CD4-positive, alpha-beta T cell treated with Interleukin-17A for 1 hour (primary cell): ENCODE measurements at places on chromosomes 2 and 18.

DNA sequence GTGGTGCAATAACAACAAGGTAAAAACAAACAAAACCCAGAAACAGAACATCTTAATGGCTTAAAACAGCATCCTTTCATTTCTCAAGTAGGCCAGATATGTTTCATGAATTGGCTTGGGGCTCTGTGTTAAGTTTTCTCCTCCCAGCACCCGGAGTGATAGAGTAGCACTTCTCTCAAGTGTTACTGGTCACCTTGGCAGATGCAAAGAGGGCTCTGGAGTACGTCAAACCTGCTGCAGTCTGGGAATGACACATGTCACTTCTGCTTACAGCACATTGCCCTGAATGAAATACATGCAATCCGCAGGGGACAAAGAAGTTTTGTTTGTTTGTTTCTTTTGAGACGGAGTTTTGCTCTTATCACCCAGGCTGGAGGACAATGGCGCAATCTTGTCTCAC, 639.3 kb downstream of the CNTNAP5 start:
- DNase-seq = no peak

DNA sequence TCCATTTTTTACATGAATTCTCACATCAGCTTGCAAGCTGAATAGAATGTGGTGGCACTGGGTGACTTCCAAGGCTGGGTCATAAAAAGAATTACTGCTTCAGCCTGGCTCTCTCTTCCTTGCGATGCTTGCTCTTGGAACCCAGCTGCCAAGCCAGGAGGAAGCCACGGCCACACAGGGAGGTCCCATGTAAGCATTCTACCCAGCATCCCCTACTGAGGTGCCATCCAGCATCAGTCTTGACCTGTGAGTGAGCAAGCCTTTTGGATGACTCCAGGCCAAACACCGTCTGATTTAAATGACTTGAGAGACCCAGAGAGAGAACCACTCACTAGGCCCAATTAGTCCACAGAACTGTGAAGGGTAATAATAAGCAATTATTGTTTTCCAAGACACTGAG, 750.3 kb upstream of the RAB6C start:
- no peak for DNase-seq

DNA sequence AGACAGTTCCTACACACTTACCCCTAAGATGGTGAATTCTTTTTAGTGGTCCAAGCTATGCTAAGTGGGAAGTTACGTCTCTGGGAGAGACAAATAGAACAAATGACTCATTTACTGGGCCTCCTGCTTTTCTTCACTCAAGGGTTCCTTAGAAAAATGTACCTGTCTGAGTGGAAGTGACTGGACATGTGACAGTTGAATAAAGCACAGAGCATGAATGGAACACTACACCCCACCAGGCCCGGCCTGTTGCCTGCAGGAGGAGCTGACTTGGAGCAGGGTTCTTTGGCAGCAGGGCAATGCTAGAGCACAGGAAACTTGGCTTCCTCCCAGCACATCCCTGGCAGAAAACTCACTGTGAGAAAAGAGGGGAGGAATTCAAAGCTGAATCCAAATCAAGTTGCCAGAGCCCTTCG, 451.0 kb upstream of the SETBP1 start:
- DNase-seq = no peak

DNA sequence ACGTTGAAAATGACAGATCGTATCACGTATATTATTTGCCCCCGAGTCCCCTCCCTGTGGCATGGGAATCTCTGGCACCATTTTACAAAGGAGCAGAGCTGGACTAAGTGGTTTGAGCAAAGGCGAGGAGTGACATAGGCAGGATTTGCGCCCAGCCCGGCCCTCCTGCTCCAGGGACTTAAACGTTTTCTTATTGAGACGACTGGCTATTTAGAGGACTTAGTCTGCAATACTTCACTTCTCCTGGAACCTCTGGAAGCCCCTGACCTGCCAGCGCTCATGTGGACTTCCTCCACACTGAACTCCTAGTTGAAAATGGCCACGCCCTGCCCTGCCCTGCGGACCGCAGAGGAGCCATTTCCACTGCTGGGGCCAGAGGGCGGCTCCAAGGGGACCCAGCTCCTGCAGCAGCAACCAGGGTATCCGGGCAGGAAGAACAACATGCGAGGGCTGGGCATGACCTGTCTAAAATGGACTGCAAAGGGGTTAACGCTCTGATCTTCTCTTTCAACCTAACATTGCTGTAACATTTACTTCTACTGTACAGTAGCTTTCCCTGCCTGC, 690.7 kb downstream of the LRP1B start:
- no peak for DNase-seq

- no peak for DNase-seq
Measured at GRCh38 chr2:23828256-23828980, 98.5 kb downstream of the ATAD2B start.

GRCh38 chr2:43292851-43293743, 66.7 kb upstream of the ZFP36L2 start:
- DNase-seq = no peak

GRCh38 chr18:56851774-56852173, 200.6 kb downstream of the WDR7 start:
- DNase-seq = no peak

DNA sequence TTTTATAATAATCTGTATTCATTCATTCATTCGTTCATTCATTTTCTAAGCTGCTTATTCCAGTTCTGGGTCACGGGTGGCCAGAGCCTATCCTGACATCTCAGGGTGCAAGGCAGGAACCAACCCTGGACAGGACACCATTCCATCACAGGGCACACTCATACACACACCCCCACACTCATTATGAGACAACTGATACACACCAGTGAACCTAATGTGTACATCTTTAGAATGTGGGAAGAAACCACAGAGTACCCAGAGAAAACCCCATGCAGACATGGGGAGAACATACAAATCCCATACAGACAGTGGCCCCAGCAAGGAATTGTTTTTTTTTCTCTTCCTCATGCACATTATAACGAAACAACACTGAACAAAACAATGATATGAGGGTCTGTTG, 54.7 kb downstream of the RTN4 start:
- no peak for DNase-seq

DNA sequence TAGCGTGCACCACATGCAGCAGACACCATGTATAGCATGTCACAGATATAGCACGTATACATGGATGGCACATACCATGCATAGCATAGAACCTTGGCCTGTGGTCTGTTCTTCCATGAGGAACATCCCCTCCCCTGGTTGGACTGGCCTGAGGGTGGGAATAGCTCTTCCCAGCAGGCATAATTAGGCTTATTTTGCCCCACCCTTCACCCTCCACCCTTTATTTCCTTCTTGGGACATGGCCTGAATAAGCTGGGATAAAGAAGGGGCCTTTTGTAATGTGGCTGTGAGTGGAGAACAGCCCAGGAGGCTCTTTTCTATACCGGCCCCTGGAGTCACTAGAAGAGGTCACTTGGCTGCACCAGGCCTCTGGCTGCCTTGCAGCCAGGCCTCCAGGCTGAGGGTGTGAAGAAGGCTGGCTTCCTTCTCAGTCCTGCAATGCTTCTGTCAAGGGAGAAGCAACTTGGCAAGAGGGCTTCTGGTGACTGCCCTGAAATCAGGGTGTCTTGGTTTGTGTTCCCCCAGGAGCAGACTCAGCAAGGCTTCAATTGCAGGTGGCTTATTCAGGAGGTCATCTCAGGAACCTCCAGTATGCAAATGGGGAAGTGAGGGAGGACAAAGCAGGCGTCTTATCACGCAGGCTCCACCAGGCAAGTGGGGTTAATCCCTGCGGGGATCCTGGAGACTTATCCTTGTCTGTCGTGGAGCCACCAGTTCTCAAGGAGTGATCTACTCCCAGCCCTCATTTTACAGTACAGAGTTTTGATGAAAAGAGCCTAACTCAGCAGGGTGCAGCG, 68.2 kb downstream of the HS6ST1 start:
- no peak for DNase-seq

GRCh38 chr18:61840324-61840723, 52.5 kb downstream of the RNF152 start:
- no peak for DNase-seq
